SIG-M5 (cell line): ENCODE measurements at places on chromosomes 13 and 19.

GRCh38 chr19:46785054-46785979, 3.1 kb downstream of the SLC1A5 start:
- no peak for DNase-seq

GRCh38 chr19:7288977-7289376, 5.2 kb downstream of the INSR start:
- no peak for DNase-seq

GRCh38 chr13:40077396-40078027, 422.1 kb downstream of the COG6 start:
- DNase-seq, result no peak

- DNase-seq, result no peak
Observed at GRCh38 chr13:111119966-111120365, 4.9 kb downstream of the ARHGEF7 start.

GRCh38 chr13:79401259-79402070, 4.6 kb downstream of the RBM26 start:
- DNase-seq, result no peak

DNA sequence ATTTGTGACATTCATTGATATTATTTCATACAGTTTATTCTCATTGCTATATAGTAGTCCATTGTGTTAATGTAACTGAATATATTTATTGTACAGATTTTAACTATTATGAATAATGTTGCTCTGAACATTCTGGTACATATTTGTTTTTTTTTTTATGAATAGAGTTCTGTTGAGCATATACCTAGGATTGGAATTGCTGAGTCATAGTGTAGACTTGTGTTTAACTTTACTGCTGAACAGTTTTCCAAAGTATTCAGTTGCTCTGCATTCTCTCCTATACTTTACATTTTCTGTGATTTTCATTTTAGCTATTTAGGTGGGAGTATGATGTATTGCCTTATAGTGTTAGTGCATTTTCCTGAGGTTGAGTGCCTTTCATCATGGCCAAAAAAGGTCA, 97.5 kb downstream of the MAB21L1 start:
- DNase-seq, result no peak

DNA sequence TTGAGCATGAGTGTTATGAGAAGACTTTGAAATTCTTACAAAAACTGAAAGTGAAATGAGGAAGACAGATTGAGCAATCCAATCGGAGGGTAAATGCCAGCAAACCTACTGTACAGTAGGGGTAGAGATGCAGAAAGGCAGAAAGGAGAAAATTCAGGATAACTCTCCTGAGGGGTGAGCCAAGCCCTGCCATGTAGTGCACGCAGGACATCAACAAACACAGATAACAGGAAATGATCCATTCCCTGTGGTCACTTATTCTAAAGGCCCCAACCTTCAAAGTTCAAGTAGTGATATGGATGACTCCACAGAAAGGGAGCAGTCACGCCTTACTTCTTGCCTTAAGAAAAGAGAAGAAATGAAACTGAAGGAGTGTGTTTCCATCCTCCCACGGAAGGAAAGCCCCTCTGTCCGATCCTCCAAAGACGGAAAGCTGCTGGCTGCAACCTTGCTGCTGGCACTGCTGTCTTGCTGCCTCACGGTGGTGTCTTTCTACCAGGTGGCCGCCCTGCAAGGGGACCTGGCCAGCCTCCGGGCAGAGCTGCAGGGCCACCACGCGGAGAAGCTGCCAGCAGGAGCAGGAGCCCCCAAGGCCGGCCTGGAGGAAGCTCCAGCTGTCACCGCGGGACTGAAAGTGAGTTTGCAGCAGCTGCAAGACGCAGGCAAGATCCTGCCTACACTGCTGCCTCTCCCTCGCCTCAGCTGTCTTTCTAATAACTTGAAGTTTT, at the start of gene TNFSF13B:
TSS of gene TNFSF13B (plus strand) at position 118 of the 728 bp plus-strand sequence. CDS start at position 296, 178 bp downstream.
- DNase-seq, result peak; percentile 98

GRCh38 chr13:87444135-87444534, 227.0 kb upstream of the SLITRK5 start:
- DNase-seq, result no peak

- DNase-seq, result no peak
Observed at GRCh38 chr13:105679838-105680237, 855.6 kb downstream of the EFNB2 start.

DNA sequence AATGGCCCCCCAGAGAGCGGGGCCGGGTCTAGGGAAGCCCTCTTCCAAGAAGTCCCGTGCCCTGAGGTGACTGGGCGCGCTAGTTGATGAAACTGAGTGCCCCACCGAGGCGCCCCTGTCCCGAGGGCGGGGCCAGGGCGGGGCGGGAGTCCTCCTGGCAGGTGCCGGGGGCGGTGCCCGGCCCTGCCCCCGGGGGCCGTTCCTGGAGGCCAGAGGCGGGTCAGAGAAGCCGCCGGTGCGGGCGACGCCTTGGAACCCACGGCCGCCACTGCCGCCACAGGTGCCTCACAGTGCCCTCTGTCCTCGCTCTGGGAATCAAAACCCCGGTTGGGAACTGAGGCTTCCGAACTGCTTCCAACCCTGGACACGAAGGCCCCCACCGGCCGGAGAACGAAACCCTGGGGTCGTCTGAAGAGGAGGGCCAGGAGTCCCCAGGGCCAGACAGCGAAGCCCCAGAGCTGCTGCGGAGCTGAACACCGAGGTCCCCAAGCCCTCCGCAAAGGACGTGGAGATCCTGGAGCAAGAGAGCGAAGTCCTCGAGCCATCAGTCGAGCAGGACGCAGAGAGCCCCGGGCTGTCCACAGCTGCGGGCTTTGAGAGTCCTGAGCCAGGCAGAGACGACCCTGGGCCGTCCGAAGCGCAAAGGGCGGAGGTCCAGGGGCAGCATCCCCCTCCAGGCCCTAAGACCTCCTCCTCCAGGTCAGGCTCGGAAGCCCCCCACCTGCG, at the start of gene MISP3:
TSS of gene MISP3 (plus strand) at position 252 of the 726 bp plus-strand sequence. CDS start 524 bp downstream, outside the sequence.
- DNase-seq, result no peak

GRCh38 chr19:29006057-29006735, 206.8 kb downstream of the UQCRFS1 start:
- DNase-seq, result no peak

GRCh38 chr19:50977626-50978025, 6.1 kb downstream of the KLK7 start:
- DNase-seq, result no peak

DNA sequence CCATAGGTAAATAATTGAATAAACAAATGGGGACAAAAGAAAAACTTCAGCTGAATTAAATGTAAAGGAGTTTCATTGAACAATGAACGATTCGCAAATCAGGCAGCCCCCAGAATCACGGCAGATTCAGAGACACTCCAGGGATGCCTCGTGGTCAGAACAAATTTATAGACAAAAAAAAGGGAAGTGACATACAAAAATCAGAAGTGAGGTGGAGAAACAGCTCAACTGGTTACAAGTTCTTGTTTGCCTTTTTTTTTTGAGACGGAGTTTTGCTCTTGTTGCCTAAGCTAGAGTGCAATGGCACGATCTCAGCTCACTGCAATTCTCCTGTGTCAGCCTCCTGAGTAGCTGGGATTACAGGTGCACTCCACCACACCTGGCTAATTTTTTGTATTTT, 5.7 kb downstream of the ZNF566 start:
- DNase-seq, result no peak

DNA sequence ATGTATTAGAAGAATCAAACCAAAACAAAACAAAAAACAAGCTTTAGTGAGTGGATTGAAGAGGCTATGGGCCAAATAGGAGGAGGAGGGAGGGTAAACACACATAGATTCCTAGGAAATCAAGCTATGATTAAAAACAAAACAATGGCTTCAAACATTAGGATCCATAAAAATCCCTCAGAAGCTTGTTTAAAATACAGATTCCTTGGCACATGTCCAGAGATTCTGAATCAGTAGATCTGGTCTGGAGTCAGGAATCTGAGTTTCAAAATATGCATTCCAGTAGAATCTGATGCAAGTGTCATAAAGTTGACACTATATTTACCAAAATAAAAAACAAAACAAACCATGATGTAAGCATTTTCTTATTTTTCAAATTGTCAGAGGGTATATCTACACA, 692.8 kb upstream of the SGCG start:
- no peak for DNase-seq

- no peak for DNase-seq
Observed at GRCh38 chr13:30810801-30811200, 75.5 kb downstream of the ALOX5AP start.
